Left renal cortex interstitium (tissue), 4 donors: ENCODE measurements at places on chromosomes 2 and 18.
A peak's percentile ranks its signal among the peaks of the same experiment; 100 is the strongest.

GRCh38 chr18:3069671-3070433 lies 56.9 kb upstream of the LPIN2 start:
- DNase-seq: no peak

DNA sequence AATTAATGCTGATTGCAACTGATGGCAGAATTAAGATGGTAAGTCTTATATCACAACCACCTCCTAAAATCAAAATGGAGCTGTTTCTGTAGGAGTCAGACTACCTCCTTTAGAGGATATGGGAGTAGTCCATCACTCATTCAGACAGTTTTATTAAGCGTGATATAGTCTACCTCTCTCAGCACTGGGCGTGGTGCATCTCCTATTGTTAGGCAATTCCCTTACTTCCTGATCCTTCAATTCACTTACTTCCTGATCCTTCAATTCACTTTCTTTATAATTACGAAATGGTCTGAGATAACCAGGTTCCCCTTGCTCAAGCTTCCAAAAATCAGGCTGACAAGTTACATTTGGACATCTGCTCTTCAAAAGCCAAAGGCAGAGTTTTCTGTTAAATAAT lies 31.9 kb downstream of the ATP8B1 start:
- no peak for DNase-seq

DNA sequence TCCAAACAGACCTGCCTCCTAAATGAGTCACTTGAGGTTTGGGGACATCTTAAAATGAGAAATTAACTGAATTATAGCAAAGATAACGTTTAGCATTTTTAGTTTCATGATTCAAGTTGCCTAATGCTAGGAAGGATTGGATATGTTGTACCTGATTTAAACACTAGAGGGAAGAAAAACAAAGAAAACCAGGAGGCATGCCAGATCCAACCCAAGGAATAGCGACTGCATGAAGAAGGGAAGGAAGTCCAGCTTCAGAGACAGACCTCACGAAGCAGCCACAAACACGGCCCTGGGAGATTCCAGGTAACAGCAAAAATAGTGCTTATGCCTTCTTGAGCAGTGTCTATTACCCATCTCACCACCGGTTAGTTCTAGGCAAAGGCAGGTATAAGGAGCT lies 499.9 kb upstream of the SPHKAP start:
- DNase-seq: no peak

- no peak for DNase-seq
These were observed 184.2 kb downstream of the TMEM247 start for GRCh38 chr2:46663614-46664013.

GRCh38 chr2:50535256-50535655 lies 496.7 kb downstream of the NRXN1 start:
- no peak for DNase-seq

GRCh38 chr18:63262369-63263335 lies 56.9 kb downstream of the BCL2 start:
- no peak for DNase-seq

- DNase-seq: no peak
These were observed 94.3 kb downstream of the ARHGAP15 start for GRCh38 chr2:143223556-143223955.

DNA sequence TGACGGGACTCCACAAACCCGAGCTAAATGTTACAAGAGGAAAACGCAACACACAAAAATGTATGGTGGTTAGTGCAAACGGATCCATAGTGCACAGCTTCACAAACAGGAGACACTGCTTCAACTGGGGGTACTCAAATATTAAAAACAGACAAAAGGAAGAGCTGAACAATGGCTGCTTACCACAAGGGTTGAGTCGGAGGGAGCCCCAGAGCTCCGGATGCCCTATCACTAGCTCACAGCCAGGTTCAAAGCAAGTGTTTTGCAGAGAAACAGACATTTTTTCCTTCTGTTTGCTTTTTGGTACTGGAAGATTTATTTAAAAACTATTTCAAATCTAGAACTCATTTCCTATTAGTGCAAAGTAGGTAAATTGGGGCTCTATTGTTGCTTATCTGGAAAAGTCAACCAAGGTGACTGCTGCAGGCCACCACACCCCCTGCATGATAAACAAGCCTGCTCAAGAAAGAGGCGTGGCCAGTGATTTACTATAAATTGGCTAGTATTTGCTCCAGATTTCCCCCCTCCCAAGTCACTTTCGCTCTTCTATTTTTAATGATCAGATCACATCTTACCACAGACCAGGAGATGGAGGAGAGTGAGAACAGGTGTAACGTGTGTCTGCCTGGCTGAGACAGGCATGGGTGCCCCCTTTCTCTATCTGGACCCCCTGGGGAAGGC lies 46.5 kb downstream of the ZAP70 start:
- no peak for DNase-seq

GRCh38 chr2:36397728-36398413 lies 42.3 kb downstream of the CRIM1 start:
- no peak for DNase-seq

DNA sequence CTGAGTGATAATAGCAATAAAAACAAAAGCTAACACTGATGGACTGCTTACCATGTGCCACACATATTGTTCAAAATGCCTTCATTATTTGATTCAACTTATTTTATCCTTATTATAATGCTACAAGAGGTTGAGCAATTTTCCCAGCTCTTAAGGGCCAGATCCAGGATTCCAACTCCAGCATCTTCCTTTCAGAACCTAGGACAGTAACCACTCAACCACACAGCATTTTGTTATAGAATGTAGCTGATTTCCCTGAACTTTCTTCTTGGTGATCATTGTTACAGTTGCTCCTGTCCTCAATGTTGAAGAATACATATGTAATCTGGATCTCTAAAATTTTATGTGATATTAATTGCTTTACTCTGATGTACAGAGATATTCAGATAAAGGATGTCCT lies 341.7 kb downstream of the PIK3C3 start:
- no peak for DNase-seq

DNA sequence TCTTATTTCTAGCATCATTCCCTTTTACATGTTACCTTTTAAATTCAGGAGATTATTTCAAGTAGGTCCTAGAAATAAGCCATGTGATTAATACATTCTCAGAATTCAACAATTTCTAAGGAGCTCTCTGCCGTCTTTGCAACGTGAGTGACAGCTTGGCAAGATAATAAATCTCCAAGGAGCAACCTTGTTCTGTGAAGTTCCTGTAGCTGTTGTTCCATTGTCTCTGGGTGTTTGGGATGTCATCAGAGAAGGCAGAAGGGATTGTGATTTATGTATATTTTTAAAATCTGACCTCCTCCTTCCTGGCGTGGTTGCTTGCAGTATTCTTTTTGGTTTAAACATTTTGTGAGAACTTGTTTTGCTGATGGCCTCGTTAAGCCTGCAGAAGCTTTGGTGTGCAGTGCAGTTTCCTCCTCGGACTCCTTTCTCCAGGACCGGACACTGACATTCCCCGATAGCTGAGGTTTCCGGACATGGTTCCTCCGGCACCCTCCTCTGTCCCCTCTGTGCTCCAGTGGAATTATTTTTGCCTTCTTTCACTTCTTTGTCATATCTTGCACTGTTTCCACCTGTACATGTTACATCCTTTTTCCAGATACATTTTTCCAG lies 33.7 kb downstream of the RAMP1 start:
- no peak for DNase-seq

GRCh38 chr2:215918901-215919599 lies 94.3 kb downstream of the MREG start:
- no peak for DNase-seq

- DNase-seq: no peak
These were observed 452.4 kb downstream of the ZEB2 start for GRCh38 chr2:144067506-144067905.

GRCh38 chr2:74378007-74378406 lies 2.1 kb downstream of the DCTN1 start:
- DNase-seq: no peak

GRCh38 chr2:75157435-75157834 lies 41.9 kb downstream of the TACR1 start:
- no peak for DNase-seq

GRCh38 chr2:183868153-183868552 lies 730.2 kb upstream of the ZNF804A start:
- DNase-seq: no peak

DNA sequence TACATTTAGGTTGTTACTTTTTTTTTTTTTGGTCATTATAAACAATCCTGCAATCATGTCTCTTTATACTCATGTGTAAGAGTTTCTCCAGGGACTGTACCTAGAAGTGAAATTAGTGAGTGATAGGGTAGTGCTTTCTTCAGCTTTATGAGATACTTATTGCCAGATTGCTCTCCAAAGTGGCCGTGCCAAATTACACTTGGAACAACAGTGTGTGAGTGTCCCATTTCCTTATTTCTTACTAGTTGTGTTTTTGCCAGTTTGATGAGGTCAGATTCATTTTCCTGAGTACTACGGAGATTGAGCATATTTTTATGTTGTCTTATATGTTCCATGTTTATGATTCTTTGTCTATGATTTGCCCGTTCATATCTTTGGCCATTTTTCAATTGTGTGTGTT lies 39.2 kb downstream of the GALNT1 start:
- DNase-seq: no peak

DNA sequence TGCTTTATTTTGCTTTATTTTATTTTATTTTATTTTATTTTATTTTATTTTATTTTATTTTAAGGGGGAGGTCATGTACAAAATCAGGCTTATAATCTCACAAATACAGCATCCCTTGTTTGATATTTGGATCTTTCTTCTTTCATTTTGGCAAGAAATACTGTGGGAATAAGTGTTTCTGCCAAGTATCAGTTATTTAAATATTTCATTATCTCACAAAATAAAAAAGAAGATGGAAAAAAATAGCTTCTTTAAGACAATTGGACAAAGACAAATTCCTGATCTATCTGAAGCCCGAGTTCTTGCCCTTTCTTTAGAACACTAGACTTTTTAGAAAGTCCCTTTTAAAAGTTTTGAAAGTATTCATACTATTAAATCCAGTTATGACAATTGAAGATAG lies 560.5 kb upstream of the ZEB2 start:
- no peak for DNase-seq

DNA sequence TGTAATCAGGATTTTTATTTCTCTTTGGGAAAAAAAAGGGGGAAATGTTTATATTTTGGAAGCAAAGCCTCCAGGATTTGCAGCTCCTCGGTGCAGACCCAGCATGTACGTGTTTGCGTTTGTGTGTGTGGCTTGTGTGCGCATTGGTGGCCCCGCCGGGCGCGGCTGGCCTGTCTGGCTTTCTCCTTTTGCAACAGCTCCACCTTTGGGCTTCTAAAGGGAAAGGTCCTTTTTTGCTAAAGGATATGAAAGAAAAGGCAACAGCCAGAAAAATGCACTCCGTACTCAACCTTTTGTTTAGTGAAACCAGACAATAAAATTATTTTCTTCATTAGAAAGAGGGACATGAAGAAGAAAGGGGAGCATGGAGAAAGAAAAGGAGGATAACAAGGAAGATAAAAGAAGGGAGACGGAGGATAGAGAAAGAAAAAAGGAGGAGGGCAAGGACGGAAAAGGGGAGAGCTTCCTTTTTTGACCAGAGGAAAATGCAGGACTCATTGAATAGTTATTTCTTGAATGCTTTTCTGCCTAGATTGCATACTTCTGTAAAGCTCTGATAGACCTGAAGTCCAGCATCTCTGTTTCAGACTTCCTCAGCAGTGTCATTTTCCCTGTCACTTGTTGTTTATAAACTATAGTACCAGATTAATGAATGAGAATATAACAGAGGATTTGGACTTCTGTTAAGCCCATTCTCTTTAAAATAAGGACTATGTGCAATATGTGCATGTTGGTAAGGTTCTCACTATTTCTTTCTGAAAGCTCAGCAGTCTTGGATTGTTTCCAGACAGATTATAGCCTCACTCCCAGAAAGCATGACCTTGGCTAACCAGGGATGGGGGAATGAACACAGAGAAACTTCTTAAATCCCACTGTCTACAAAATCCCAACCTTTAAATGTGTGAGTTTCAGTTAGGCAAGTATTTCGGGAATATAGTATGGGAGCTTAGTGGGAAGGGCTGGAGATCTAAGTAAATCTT lies 563.1 kb upstream of the PIK3C3 start:
- peak; percentile 48 for DNase-seq

DNA sequence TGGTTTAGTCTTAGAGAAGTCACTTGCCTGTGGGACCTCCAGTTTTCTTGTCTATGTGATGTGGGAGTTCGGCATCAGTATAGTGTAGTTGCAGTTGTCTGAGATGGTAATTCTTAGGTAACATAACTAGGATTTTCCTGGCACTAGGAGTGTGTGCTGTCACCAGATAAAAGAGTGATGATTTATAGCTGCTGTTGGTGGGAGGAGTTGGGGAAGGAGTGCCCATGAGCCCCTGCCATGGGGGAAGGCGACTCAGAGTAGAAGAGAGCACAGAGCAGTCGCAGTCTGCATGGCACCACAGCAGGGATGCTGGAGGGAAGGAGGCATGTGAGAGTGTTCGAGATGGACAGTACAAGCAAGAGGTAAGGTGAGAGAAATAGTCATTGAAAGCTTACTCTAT lies 38.7 kb downstream of the ATP9B start:
- no peak for DNase-seq

DNA sequence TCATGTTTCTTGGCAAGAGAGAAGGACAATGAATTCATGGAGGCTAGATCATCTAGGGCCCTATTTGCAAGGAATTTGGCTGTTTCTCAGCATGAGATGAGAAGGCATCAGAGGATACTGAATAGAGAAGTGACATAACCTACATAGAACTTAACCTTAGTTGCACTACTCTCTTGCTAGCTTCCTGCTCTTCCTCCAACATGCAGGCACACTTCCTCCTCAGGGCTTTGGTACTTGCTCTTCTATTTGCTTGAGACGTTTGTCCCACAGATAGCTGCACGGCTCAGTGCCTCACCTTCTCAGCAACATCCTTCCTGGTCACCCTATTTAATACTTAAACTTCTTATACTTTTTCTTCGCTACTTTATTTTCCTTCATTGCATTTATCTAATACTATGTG lies 20.0 kb upstream of the LANCL1 start:
- no peak for DNase-seq

DNA sequence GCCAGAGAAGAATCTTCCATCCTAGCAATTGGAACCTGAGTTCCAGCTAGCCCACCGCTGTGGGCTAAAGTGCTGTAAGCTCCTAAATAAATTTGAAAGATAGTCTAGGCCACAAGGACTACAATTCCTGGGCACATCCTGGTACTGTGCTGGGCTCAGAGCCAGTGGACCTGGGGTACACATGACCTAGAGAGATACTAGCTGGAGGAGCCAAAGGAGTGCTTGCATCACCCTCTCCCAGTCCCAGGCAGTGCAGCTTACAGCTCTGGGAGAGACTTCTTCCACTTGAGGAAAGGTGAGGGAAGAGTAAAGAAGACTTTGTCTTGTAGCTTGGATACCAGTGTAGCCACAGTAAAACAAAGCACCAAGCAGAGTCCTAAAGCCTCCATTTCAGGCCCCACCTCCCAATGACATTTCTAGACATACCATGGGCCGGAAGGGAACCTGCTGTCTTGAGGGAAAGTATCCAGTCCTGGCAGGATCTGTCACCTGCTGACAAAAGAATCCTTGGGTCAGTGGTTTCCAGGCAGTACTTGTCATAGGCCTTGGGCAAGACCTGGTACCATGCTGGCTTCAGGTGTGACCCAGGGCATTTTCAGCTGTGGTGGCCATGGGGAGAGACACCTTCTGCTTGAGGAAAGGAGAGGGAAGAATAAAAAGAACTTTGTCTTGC lies 89.5 kb downstream of the TMEM185B start:
- DNase-seq: no peak

- no peak for DNase-seq
These were observed 630 bp upstream of the ZNF512 start for GRCh38 chr2:27582129-27582694.
